ENCODE measurements at places on chromosomes 4 and X. TPM values are rescaled to one million over a fixed set of nuclear protein-coding genes. Genes with fewer than 3 reads are reported as not detected.

The MAGIX gene
- total RNA-seq, result 1.6 TPM

The CLNK gene
- not detected for total RNA-seq

The UTP3 gene
- total RNA-seq, result 21.0 TPM

The MAOA gene
- 21.4 TPM for total RNA-seq

The TMPRSS11B gene
- total RNA-seq, result not detected

The VEGFC gene
- 42.1 TPM for total RNA-seq

The ASB12 gene
- 0.06 TPM for total RNA-seq

The DCAF4L1 gene
- total RNA-seq, result 0.13 TPM

The ITM2A gene
- total RNA-seq, result 0.13 TPM

The RENBP gene
- total RNA-seq, result 18.8 TPM

The PLP1 gene
- not detected for total RNA-seq

The RAB33A gene
- 0.53 TPM for total RNA-seq

The IQCM gene
- not detected for total RNA-seq

The FAM9A gene
- not detected for total RNA-seq

The PAGE4 gene
- not detected for total RNA-seq

The LRP2BP gene
- total RNA-seq, result 0.79 TPM
